SJCRH30 (cell line): ENCODE measurements at places on chromosomes 2 and 18. TPM values are rescaled to one million over a fixed set of nuclear protein-coding genes. Genes with fewer than 3 reads are reported as not detected.

Gene CENPA
- total RNA-seq = 50.2 and 52.9 TPM in 2 replicates

Gene SLC14A1
- total RNA-seq = not detected in 2 replicates

Gene DSC3
- not detected in 2 replicates for total RNA-seq

Gene HSBP1L1
- not detected in 2 replicates for total RNA-seq

Gene INHBB
- not detected in 2 replicates for total RNA-seq

Gene PSMA8
- not detected in 2 replicates for total RNA-seq

Gene GPR39
- 0.16 TPM in 1 of 2 replicates, not detected in the other for total RNA-seq

Gene LDLRAD4
- total RNA-seq = 0.26 and 0.43 TPM in 2 replicates

Gene DCDC2C
- not detected in 2 replicates for total RNA-seq
